ENCODE measurements at places on chromosomes 12 and 14.

DNA sequence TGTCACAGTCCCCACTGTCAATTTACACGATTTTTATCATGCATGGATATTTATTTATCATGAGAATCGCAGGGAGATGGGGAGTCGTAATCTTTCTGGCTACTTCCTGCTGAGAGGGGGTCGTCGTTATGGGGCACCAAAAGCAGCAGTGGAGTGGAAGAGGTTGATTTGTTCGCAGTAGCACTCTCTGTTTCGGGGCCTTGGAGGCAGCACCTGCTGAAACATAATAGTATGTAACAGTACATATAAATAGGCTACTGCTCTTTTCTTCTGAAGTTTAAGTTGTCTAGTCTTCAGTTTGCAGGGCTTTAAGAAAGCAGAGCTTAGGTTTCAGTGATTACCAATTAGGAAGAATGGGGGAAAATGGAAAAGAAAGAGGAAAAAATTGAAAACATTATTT lies 3.8 kb downstream of the SOAT2 start:
- DNase-seq: no peak

- no peak for DNase-seq
Measured at GRCh38 chr12:13784504-13784903, 196.9 kb downstream of the GRIN2B start.

DNA sequence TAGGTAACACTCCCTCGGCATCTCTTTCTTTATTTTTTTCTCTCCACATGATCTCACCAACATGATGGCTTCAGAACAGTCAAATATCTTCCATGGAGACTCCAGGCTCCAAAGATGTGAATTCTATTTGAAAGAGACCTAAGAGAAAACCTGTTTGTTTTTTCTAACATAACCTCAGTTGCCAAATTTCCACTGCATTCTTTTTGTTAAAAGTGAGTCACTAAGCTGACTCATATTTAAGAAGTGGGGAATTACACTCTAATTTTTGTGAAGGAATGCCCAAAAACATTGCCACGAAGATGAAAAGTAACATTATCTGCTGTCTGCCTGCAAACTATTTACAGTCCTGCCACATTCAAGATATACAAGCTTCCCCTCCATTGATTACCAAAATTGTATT lies 1337.6 kb downstream of the LRFN5 start:
- DNase-seq: no peak

- DNase-seq: no peak
Measured at GRCh38 chr12:47821346-47821706, 1.6 kb upstream of the HDAC7 start.

DNA sequence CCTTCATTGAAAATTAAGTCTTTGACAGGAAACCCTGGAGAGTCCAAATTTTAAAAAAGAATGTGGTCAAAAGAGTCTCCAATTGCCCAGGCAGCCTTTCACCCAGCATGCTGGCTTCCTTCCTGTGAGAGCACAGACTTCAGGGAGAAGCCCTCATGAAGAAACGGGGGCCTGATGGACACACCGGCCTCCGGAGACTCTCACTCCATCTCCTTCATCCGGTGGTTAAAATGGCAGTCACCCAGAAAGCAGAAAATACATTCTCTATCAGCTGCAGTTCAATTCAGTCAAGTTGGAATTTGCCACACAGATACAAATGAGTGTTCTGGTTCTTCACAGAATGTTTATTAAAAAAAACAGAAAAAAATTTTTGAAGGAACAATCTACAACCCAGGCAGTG lies 56.5 kb downstream of the CPM start:
- DNase-seq: no peak
